Heart right ventricle (tissue), 16 donors: ENCODE measurements at places on chromosomes 6 and 20. TPM values are rescaled to one million over a fixed set of nuclear protein-coding genes. Genes with fewer than 3 reads are reported as not detected.

Gene GJA1
- 266 TPM for total RNA-seq

Gene TUBB1
- total RNA-seq: 0.30 TPM

Gene EPPIN
- total RNA-seq: not detected

Gene PRDM13
- total RNA-seq: not detected

Gene ACOT13
- total RNA-seq: 83.8 TPM

Gene COL10A1
- not detected for total RNA-seq

Gene C6orf89
- total RNA-seq: 64.9 TPM

Gene FRK
- 10.6 TPM for total RNA-seq

Gene TREM1
- total RNA-seq: 2.9 TPM

Gene DBNDD2
- total RNA-seq: 676 TPM

Gene RNF182
- total RNA-seq: not detected

Gene TFAP2D
- total RNA-seq: not detected

Gene ZNF165
- 0.68 TPM for total RNA-seq

DNA sequence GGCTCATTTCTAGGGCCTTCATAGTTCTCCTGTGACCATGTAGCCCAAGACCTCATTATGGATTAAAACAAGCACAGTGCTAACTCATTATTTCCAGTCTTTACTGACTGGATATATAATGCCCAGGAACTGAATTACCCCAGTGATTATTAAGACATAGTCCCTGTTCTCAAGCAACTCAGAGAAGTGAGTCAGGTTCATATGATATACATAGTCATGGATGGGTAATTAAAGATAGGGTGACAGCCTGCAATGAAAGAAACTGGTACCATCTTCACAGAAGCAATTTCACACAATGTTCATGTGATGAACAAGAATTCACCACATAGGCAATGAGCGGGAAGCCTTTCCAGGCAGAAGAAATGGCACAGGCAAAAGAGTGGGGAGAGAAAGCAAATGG, 3.5 kb downstream of the TRIM27 start:
- H3K27me3 ChIP-seq: no peaks in the 10 kb centered on the region
- H3K27ac ChIP-seq: no peak overlapping the region
- H3K36me3 ChIP-seq: peaks cover 70% of the 10 kb centered on the region
- peaks cover 17% of the 10 kb centered on the region for H3K4me1 ChIP-seq
- no peak overlapping the region for H3K4me3 ChIP-seq
- DNase-seq: no peak

DNA sequence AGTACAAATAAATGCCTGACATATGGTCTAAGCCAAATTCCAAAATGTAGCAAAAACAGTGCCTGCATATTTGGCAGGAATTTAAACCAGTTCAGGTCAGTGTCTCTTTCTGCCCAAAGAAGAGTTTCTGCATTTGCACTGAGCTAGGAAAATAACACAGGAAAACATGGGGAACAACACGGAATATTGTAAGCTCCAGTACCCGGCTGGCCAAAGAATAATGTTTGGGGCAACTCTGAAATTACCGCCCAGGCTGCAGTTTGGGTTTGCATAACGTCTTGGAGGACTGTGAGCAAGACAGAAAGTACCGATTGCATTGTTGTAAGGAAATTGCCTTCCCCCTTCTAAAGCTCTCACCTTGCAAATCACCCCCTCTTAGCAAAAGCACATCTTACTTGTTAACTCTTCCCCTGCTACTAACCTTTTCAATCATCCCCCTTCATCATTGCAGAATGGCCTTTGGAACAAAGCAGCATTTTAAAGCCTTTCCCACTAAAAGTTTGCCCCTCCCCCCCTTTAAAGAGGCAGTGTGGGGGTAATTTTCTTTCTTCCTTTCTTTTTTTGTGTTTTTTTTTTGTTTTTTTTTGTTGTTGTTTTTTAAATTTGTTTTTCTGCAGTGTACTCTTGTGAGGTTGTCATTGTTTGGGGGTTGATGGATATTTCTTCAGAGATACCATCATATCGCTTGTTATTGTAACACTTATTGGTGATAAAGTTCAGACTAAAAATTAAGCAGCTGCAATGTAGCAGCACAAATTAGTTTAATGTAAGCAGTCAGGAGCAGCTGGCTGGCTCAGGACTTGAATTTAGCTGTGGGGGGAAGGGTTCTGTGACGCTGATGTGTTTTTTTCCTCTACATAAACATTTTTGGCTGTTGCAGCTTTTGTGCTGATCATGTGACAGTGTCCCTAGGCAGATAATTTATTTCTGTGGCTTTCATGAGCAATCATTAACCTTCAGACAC, 100.0 kb upstream of the CITED2 start:
- no peaks in the 10 kb centered on the region for H3K27me3 ChIP-seq
- H3K36me3 ChIP-seq: no peaks in the 10 kb centered on the region
- no peak overlapping the region for H3K4me3 ChIP-seq
- peak; percentile 16 for DNase-seq
- H3K4me1 ChIP-seq: no peaks in the 10 kb centered on the region

GRCh38 chr6:144555066-144555465, 269.9 kb downstream of the UTRN start:
- no peaks in the 10 kb centered on the region for H3K27me3 ChIP-seq
- H3K36me3 ChIP-seq: no peaks in the 10 kb centered on the region
- H3K4me3 ChIP-seq: no peak overlapping the region
- peaks cover 7% of the 10 kb centered on the region for H3K4me1 ChIP-seq

GRCh38 chr6:83250235-83250634, 57.1 kb downstream of the RWDD2A start:
- H3K27ac ChIP-seq: no peak overlapping the region
- no peaks in the 10 kb centered on the region for H3K4me1 ChIP-seq
- H3K36me3 ChIP-seq: peaks cover 18% of the 10 kb centered on the region
- no peak overlapping the region for H3K4me3 ChIP-seq
- no peak for DNase-seq

GRCh38 chr6:73722318-73723060, 26.5 kb downstream of the CD109 start:
- H3K27ac ChIP-seq: peak overlapping the region; percentile 61
- no peak for DNase-seq
- H3K4me3 ChIP-seq: no peak overlapping the region
- no peaks in the 10 kb centered on the region for H3K27me3 ChIP-seq
- no peaks in the 10 kb centered on the region for H3K36me3 ChIP-seq
- H3K4me1 ChIP-seq: peaks cover 18% of the 10 kb centered on the region

GRCh38 chr20:63183422-63184146, 32.3 kb downstream of the YTHDF1 start:
- H3K36me3 ChIP-seq: no peaks in the 10 kb centered on the region
- peaks cover 46% of the 10 kb centered on the region for H3K27me3 ChIP-seq
- no peak overlapping the region for H3K27ac ChIP-seq
- H3K4me3 ChIP-seq: no peak overlapping the region
- DNase-seq: peak; percentile 22

DNA sequence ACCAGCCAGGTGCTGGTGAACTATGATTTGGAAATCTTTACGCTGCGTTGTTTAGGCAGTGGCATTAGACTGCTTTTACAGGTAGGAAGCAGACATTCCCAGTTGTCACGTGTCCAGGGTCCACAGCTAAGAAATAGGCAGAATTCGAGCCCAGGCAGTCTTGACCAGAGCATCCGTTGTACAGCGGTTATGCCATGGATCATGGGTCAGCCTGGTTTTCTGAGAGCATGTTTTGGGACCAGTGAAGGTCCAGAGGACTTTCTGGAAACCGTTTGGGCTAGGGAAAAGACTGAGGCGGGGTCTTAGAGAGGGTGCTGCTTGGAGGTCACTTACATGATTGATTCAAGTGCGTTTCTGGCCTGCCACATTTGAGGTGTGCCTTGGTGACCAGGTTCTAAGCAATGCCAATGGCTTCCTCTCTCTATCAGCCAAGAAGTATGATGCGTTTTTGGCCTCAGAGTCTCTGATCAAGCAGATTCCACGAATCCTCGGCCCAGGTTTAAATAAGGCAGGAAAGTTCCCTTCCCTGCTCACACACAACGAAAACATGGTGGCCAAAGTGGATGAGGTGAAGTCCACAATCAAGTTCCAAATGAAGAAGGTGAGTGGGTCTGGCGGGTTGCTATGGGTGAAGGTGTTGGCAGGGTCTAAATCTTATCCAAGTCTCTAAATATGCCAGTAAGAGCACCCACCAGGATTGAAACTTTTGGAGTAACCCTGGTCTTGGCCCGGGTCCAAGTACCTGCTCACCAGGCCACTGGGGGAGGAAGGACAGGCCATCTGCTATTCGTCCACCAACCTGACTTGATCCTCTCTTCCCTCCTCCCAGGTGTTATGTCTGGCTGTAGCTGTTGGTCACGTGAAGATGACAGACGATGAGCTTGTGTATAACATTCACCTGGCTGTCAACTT, 1.8 kb downstream of the RPL10A start:
- H3K27me3 ChIP-seq: no peaks in the 10 kb centered on the region
- DNase-seq: no peak
- peak overlapping the region; percentile 92 for H3K27ac ChIP-seq
- H3K4me3 ChIP-seq: peak overlapping the region; percentile 84

GRCh38 chr6:156851454-156851921, 74.3 kb downstream of the ARID1B start:
- no peaks in the 10 kb centered on the region for H3K36me3 ChIP-seq
- H3K4me3 ChIP-seq: no peak overlapping the region
- H3K27me3 ChIP-seq: no peaks in the 10 kb centered on the region
- no peak for DNase-seq
- peaks cover 92% of the 10 kb centered on the region for H3K4me1 ChIP-seq

- peak overlapping the region; percentile 50 for H3K27ac ChIP-seq
- no peak for DNase-seq
- no peak overlapping the region for H3K4me3 ChIP-seq
- H3K4me1 ChIP-seq: peaks cover 11% of the 10 kb centered on the region
- H3K36me3 ChIP-seq: no peaks in the 10 kb centered on the region
- no peaks in the 10 kb centered on the region for H3K27me3 ChIP-seq
Observed at GRCh38 chr6:54194067-54194466, 82.8 kb downstream of the MLIP start.

- no peak overlapping the region for H3K4me3 ChIP-seq
- peak overlapping the region; percentile 6 for H3K27ac ChIP-seq
- H3K36me3 ChIP-seq: peaks cover 11% of the 10 kb centered on the region
- no peak for DNase-seq
- H3K27me3 ChIP-seq: no peaks in the 10 kb centered on the region
Observed at GRCh38 chr6:152146385-152146784, 338.9 kb downstream of the ESR1 start.

GRCh38 chr6:9540534-9541126, 874.2 kb downstream of the TFAP2A start:
- H3K4me1 ChIP-seq: no peaks in the 10 kb centered on the region
- H3K36me3 ChIP-seq: no peaks in the 10 kb centered on the region
- no peak for DNase-seq
- peaks cover 3% of the 10 kb centered on the region for H3K27me3 ChIP-seq
- no peak overlapping the region for H3K4me3 ChIP-seq

GRCh38 chr20:64047968-64048401, 1.5 kb downstream of the SOX18 start:
- DNase-seq: no peak
- H3K4me3 ChIP-seq: peak overlapping the region; percentile 59
- peak overlapping the region; percentile 74 for H3K27ac ChIP-seq
- peaks cover 66% of the 10 kb centered on the region for H3K27me3 ChIP-seq
- no peaks in the 10 kb centered on the region for H3K36me3 ChIP-seq

GRCh38 chr20:24698706-24699206, 229.3 kb downstream of the SYNDIG1 start:
- H3K36me3 ChIP-seq: no peaks in the 10 kb centered on the region
- no peak overlapping the region for H3K4me3 ChIP-seq
- DNase-seq: no peak
- H3K27me3 ChIP-seq: no peaks in the 10 kb centered on the region

GRCh38 chr6:156910938-156911337, 133.8 kb downstream of the ARID1B start:
- H3K36me3 ChIP-seq: no peaks in the 10 kb centered on the region
- H3K27ac ChIP-seq: no peak overlapping the region
- H3K27me3 ChIP-seq: no peaks in the 10 kb centered on the region

DNA sequence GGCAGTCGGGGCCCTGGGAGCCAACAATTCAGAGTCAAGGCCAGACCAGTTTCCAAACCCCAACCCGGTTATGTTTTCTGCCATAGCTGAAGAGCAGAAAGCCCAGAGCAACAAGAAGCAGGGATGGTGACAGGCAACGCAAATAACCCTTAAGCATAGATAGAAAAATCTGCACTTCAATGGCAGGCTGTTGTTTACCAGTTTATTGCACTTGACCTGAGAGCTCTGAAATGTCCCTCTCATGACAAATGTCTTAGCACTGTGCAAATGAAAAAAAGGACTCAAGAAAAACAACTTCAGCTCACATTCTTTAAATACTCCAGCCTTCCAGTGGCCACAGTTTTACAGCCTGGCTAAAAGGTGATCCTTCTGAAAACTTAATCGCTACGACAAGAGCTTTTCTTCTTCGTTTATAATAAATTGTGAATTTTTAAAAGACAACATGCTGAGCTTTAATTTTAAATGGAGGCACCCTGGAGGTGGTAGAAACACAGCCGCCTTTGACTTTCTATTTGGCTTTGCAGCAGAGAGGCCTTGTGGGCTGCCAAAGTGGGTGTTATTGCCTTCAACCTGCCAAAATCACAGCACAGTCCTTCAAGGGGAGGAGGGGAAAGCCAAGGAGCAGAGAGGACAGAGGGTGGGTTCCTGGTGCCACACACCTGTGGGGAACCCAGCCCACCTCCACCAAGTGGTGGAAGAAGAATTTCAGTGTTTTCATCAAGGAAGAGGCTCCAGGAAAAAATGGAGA, 289.5 kb upstream of the CDYL start:
- DNase-seq: no peak
- no peaks in the 10 kb centered on the region for H3K4me1 ChIP-seq
- no peaks in the 10 kb centered on the region for H3K27me3 ChIP-seq
- no peak overlapping the region for H3K4me3 ChIP-seq

DNA sequence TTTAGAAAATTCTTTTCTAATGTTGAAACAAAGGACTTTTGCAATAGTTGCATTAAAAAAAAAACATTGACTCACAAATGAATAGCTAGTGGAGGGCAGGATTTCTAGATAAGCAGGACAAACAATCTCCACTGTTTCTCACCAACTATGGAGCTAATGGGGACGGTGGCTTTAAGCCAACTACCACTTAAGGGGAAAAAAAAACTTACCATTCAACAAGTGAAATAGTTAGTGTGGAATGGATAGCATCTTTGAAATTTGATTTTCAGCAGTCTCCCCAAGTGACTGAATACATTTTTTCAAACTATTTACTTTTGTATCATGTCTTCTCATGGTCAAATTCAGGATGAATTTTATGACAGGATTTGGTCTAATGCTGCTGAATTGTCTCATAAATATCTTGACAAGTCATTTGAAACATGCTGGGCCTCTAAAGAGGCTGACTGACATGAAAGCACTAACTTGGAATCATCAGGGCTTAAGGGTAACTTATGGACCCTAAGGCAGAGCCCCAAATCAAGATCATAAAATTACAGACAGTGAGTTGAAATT, 100.5 kb downstream of the EYA4 start:
- H3K4me3 ChIP-seq: no peak overlapping the region
- no peaks in the 10 kb centered on the region for H3K27me3 ChIP-seq
- DNase-seq: no peak
- no peak overlapping the region for H3K27ac ChIP-seq
